Activated CD8-positive, alpha-beta T cell treated with anti-CD3 and anti-CD28 coated beads, Interleukin-2, amount 10 ng/mL, durations not matched to agents 7 days and 5 days (primary cell): ENCODE measurements at places on chromosomes 16 and 17. TPM values are rescaled to one million over a fixed set of nuclear protein-coding genes. Genes with fewer than 3 reads are reported as not detected.

GRCh38 chr17:73315471-73315870 lies 3.7 kb upstream of the CDC42EP4 start:
- DNase-seq, result no peak

DNA sequence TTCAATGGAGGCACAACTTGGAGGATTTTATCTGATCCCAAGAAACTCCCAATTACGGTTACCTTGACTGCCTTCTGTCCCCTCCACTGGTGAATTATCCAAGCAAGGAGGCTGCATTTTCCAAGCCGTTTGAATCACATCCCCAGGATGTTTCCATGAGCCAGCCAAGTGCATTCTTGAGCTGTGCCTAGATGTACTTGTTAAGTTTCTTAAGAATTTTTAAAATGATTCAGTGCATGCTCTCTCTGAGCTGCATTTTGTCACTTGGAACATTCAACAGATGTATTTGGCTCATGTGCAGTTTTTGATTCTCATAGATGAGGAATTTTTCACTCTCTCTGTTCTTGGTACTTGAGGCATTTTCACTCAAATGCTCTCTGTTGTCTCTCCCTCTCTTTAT lies 202.6 kb upstream of the MYOCD start:
- no peak for DNase-seq

DNA sequence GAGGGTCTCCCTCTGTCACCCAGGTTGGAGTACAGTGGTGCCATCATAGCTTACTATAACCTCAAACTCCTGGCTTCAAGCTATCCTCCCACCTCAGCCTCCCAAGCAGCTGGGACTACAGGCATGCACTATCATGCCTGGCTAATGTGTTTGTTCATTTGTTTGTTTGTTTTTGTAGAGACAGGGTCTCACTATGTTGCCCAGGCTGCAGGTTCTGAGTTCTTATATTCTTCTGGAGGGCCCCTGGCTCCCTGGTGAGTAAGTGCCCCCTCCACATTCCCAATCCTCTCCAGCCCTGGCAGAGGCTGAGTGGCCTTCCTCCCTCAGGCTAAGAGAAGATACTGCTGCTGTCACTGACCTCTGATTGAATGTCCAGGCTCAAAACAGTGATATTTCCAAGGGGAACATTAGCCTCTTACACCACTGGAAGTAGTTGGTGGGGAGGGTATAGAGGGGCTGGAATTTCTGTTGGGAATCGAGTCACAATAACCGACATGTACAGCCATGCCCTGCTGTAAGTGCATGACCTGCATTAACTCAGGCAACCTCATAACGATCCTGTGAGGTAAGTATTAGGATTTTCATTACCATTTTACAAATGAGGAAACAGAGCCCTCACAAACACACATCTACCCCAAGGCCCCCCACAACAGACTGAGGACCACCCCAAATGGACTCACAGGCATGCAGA lies 2.7 kb upstream of the ETV4 start:
- DNase-seq, result no peak

- peak; percentile 51 for DNase-seq
Measured at GRCh38 chr16:997440-998051, 16.0 kb downstream of the SOX8 start.

GRCh38 chr17:10798332-10798749 lies 5.6 kb downstream of the TMEM238L start:
- no peak for DNase-seq

DNA sequence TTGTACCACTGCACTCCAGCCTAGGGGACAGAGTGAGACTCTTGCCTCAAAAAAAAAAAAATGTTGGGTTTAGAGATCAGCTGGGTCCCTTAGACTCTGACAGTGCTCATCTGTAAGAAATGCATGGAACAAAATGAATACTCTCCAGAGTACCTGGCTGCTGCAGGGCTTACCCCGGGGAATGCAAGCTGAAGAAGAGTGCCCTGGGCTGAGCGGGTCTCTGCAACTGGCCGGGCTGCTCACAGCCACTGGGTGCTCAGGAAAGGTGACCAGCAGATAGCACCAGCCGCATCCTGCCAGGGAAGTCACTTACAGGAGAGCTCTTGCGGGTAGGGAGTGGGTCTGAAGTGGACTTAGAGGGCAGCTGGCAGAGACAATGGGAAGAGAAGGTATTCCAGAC lies 82.1 kb downstream of the GAS7 start:
- DNase-seq, result no peak

DNA sequence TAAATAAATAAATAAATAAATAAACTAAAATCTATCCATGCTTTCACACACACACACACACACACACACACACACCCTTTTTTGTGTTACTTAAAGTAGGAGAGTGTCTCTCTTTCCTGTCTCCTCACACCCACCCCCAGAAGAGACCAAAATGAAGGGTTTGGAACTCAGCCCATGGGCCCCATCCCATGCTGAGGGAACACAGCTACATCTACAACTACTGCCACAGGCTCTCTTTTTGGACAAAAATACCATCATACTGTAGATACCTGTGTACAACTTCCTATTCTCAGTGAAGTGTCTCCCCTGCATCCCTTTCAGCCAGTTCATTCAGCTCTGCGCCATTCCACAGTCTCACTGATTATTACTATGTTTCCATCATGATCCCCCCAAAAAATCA lies 1.9 kb upstream of the HBA2 start:
- DNase-seq, result no peak

- no peak for DNase-seq
Measured at GRCh38 chr17:31587462-31587861, 196.0 kb downstream of the RAB11FIP4 start.

Gene RAB37
- 19.6 TPM for total RNA-seq

Gene CDRT4
- 6.2 TPM for total RNA-seq

Gene TRIM72
- total RNA-seq, result not detected

Gene HSF4
- 34.4 TPM for total RNA-seq

Gene CDR2L
- total RNA-seq, result 0.13 TPM
